ENCODE measurements at places on chromosomes 16 and 17.

DNA sequence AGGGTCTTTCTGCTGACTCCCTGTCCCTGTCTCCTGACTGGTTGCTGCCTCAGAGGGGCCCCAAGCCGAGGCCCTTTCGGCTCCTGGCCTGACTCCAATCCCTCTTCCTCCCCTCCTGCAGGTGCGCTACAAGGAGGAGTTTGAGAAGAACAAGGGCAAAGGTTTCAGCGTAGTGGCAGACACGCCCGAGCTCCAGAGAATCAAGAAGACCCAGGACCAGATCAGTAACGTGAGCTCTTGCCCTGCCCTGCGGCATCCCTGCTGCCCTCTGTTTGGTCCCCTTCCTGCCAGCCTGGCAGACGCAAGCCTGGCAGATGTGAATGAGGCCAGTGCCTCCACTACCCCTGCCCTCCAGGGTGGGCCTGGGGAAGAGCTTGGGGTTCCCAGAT is 27.1 kb upstream of the LASP1NB start:
- no peak for DNase-seq

DNA sequence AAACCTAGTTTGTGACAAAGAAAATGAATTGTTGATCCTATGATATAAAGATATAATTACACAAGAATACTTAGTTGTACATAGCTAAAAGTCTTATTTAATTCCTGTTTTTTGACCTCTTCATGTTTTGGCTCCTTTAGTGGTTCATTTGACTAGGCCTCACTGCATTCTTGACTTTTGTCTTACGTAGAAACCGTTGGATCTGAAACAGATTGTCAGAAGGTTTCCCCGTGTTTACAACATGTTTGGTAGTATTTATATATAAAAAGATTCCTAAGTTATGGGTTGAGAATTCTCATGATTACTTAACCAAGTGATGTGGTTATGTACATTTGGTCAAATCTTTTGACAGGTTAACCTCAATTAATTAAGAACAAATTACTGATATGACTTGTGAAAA is 162.8 kb downstream of the BCAS3 start:
- DNase-seq = no peak

- DNase-seq = no peak
Observed at GRCh38 chr17:75591722-75592302, 4.2 kb downstream of the MYO15B start.

- no peak for DNase-seq
Observed at GRCh38 chr17:6304894-6305612, 129.9 kb downstream of the AIPL1 start.

Measured in stimulated activated CD4-positive, alpha-beta T cell treated with anti-CD3 and anti-CD28 coated beads, Interleukin-1b, Interleukin-23, amount 100 ng/mL, for 24 hours (primary cell).